ENCODE measurements at places on chromosomes 2 and 18. TPM values are rescaled to one million over a fixed set of nuclear protein-coding genes. Genes with fewer than 3 reads are reported as not detected.

DNA sequence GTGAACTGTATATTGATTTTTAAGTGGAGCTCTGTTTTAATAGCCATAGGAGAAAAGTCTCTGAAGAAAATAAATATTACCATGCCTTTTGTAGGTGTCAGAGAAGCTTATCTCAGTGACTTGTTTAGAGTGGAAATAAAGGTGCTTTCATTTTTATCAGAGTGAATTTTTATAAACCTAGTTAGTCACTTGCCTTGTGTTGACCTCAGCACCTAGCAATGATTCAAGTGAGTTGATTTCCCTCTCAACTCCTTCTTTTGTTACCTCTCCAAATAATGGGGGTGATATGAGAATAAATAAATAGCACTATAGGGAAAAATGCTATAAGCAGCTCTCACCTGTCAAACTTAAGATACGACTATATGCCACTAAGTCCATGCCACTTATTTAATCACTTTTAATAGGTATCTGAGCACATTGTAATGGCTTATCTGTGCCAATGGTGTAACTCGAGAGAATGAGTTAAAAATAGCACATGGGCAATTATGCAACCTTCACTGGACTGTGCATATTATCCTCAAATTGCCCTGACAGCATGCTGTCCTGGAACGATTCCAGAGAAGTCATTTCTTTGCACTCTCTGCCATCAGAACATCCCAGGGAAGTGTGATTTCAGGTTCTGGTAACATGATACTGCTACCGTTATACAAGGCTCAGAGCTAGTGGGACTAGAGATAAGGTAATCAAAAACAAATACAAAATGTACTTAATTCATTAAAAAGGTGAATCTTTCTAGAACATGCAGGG, 290.8 kb downstream of the CCDC85A start:
- no peaks in the 10 kb centered on the region for H3K27me3 ChIP-seq
- H3K4me3 ChIP-seq, result no peak overlapping the region
- no peaks in the 10 kb centered on the region for H3K4me1 ChIP-seq
- no peak for DNase-seq
- no peaks in the 10 kb centered on the region for H3K36me3 ChIP-seq

DNA sequence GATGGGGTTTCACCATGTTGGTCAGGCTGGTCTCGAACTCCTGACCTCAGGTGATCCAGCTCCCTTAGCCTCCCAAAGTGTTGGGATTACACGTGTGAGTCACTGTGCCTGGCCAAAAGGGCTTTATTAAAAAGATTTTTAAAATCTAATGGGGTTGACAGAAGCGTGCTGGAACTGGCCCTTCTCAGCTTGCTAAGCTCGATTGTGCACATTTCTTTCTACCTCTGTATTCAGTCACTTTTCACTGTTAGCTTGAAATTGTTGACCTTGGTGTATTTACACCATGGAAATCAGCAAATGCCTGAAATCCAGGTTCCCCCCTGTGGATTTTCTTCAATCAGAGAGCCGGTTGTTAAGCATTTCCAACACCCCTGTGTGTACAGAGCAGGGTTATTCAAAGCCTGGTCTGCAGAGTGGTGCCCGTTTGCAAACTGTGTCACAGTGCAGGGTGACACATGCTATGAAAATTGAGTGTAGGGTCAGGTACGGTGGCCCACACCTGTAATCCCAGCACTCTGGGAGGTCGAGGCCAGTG, 140.2 kb downstream of the TGIF1 start:
- no peaks in the 10 kb centered on the region for H3K36me3 ChIP-seq
- DNase-seq, result no peak
- H3K4me1 ChIP-seq, result peaks cover 34% of the 10 kb centered on the region
- no peaks in the 10 kb centered on the region for H3K27me3 ChIP-seq

DNA sequence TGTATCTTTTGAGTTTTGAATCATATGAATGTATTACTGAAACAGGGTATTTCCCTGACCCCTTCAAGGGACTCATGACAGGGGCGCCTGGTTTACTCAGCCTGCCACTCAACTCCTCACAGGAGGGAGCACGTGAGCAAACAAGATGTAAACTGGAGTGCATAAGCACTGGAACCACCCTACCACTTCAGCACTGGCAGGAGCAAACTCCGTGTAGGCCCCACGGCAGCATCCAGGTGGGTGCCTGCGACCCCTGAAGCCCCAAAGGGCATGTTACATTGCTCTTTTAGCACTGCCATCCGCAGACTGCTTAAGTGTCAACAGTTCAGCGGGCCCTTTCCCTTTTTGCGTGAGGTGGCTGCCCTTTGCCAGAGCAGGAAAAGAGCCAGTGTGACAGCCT, 8.2 kb upstream of the DAPL1 start:
- DNase-seq, result no peak
- H3K4me1 ChIP-seq, result no peaks in the 10 kb centered on the region
- no peaks in the 10 kb centered on the region for H3K27me3 ChIP-seq
- H3K36me3 ChIP-seq, result no peaks in the 10 kb centered on the region

Gene ALLC
- not detected for total RNA-seq

Gene OTOS
- not detected for total RNA-seq

- H3K36me3 ChIP-seq, result no peaks in the 10 kb centered on the region
- no peak overlapping the region for H3K27ac ChIP-seq
- no peak overlapping the region for H3K4me3 ChIP-seq
- H3K4me1 ChIP-seq, result no peaks in the 10 kb centered on the region
- H3K27me3 ChIP-seq, result no peaks in the 10 kb centered on the region
Measured at GRCh38 chr2:94956797-94957391, 68.6 kb upstream of the MAL start.

DNA sequence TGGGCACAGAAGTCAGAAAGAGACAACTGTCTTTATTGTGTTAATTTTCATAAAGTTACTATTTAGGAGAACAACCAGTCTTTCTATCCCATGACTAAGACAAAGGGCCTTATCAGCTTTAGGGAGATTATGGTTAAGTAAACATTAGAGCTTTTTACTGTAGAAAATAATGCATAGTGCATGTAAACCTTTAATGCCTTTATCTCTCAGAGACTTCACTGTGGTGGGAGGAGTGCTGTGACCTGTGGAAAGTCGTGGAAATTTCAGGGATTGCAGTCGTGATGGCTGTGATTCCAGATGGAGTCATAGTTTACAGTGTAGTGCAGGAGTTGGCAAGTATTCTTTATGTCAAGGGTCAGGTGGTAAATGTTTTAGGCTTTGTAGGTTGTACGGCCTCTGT, 15.8 kb downstream of the ZNF236 start:
- no peak for DNase-seq
- H3K4me3 ChIP-seq, result no peak overlapping the region
- H3K4me1 ChIP-seq, result no peaks in the 10 kb centered on the region
- no peak overlapping the region for H3K27ac ChIP-seq
- H3K36me3 ChIP-seq, result no peaks in the 10 kb centered on the region

DNA sequence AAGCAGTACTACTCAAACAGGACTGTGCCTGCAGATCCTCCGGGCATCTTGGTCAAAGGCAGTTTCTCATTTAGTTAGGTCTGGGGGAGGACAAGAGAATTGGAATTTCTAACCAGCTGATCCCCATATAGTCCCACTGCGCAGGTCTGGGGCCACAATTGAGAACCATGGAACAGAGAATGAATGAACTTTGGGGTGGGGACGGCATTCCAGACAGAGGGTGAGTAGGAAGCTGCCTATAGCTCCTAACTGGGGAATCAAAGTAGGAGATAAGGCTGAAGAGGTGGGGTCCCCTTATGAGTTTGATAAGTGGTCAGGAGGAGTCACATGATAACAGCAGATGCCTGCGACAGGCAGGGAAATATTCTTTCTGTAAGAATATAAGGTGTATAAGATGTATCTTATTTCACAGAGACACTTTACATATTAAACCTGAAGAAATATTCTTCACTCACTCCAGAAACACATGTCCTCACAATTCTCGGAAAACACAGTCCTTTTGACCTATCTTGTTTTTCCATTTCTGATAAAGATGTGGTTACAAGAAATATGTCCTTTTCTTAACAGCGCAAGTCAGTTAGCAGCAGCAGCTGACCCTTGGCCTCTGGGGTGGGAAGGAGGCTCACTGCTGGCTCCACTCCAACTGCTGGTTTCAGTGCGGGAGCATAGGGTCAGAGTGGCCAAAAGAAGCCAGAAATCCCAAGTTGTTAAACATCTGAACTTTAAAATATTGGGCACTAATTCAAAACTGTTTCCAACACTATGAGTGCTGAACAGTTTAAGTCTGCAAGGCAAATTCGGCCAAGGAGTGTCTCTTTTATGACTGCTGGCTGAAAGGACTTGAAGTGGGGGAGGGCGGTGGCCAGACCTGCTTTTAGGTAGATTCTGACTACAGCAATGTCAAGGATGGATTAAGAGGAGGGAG, 12.6 kb upstream of the TMEM214 start:
- DNase-seq, result no peak
- H3K27ac ChIP-seq, result no peak overlapping the region
- no peaks in the 10 kb centered on the region for H3K36me3 ChIP-seq
- H3K27me3 ChIP-seq, result no peaks in the 10 kb centered on the region
- H3K4me1 ChIP-seq, result no peaks in the 10 kb centered on the region
- no peak overlapping the region for H3K4me3 ChIP-seq

- no peak for DNase-seq
- H3K36me3 ChIP-seq, result no peaks in the 10 kb centered on the region
Measured at GRCh38 chr2:200376513-200377354, 70.2 kb downstream of the SPATS2L start.

Measured in neural progenitor cell (in vitro differentiated cells).